RPMI8226 (cell line): ENCODE measurements at places on chromosomes 13 and 19.

DNA sequence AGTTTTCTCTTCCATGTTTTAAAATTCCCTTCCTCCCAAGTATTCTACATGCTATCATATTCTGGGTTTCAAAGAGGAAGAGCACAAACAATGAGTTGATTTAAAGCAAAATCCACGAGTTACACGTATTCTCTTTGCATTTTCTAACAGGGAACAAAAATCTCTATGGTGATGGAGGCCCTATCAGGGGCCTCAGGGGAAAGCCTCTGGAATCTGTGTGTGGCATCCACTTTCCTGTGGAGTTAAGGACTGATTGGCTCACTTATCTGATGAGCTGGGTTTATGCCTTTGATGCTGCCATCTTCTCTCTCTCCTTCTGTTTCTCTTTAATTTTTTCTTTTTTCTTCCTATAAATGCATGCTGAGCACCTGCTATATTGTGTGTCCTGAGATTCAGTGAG is 14.8 kb downstream of the OLFM4 start:
- no peak for DNase-seq

GRCh38 chr19:34881982-34882381 is 44.7 kb upstream of the ZNF30 start:
- no peak for DNase-seq

GRCh38 chr19:13931391-13932148 is 6.6 kb downstream of the PODNL1 start:
- DNase-seq: no peak

DNA sequence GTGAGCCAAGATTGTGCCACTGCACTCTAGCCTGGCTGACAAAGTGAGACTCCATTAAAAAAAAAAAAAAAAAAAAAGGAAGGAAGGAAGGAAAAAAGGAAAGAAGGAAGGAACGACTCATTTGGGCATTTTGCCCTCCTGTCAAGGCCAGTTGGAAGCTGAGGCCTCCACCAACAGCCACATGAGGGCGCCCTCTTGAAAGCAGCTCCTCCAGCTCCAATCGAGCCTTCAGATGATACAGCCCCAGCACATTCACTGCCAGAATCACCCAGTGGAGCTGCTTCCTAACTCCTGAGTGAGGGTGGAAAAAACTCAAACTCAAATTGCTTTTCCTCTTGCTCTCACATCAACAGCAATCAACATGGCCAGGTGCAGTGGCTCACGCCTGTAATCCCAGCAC is 40.9 kb downstream of the GNG7 start:
- no peak for DNase-seq

DNA sequence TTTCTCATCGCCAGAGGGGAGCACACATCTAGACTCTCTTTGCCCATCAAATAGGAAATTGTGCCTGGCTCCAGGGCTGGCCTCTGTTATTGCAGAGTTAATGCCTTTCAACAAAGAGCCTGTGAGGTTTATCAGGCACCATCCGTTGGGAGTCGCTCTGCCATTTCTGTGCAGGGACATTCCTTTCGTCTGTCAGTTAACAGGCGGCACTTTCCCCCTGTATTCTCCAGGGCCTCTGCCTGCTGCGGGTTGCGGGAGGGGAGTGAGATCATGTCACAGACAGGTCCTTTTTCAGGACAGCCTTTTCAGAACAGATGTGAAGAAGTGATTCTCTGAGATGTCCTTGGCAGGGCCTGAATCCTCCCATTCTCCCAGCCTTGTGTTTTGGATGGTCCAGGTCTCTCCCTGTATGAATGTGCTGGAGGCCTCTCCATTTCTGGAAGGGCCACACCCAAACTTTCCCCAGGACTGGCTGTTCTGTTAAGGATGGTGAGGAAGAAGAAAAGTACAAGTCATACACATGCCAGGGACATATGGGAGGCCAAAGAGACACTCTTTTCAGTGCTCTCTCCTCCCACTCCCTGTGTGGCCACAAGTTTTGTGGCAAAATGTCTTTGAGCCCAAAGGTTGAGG is 14.9 kb downstream of the SERP2 start:
- no peak for DNase-seq

DNA sequence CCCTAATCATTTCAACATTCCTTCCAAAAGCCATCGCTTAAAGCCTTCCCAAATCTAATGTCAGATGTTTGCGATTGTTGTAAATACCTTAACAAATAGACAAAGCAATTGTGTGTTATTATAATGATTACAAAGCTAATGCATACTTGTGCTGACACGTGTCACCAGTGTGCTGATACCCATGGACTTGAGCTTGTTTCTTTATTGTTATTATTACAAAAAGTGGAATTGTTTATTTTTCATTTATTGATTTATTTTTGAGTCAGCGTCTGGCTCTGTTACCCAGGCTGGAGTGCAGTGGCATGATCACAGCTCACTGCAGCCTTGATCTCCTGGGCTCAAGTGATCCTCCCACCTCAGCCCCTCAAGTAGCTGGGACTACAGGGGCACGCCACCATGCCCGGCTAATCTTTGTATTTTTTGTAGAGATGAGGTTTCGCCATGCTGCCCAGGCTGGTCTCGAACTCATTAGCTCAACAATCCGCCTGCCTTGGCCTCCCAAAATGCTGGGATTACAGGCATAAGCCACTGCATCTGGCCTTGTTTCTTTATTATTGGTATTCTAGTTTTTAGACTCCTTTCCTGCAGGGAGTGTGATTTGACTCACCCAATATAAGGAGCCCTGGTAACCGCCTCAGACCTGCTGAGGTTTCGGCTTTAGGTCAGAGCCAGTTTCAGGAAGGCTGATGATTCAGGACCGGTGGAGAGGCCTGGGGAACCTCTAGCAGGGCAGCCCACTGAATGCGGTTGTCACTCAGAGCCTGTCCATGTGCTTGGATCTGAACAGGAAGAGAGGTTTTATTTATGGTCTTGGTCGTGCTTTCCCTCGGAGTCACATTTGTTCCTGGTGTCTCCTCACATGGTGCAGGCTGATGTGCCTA is 2.1 kb upstream of the FBXO17 start:
- peak; percentile 31 for DNase-seq

GRCh38 chr13:75485286-75486062 is 3.5 kb upstream of the TBC1D4 start:
- DNase-seq: no peak

DNA sequence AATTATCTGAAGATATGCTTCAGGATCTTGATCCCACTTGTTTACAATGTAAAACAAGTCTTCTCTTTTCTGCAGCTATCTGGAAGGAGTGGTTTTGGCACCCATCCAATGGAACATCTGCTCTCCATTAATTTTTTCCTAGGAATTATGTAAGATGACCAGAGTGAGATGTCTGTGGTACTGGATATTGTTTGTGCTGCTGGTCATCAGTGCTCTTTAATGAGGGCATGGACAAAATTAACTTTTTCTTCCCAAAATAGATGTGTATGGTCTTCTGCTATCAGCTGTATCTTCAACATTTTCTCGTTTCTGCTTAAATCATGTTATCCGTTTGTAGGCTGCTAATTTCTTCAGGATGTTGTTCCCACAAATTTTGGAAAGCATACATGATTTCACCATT is 415.4 kb upstream of the KLHL1 start:
- no peak for DNase-seq

DNA sequence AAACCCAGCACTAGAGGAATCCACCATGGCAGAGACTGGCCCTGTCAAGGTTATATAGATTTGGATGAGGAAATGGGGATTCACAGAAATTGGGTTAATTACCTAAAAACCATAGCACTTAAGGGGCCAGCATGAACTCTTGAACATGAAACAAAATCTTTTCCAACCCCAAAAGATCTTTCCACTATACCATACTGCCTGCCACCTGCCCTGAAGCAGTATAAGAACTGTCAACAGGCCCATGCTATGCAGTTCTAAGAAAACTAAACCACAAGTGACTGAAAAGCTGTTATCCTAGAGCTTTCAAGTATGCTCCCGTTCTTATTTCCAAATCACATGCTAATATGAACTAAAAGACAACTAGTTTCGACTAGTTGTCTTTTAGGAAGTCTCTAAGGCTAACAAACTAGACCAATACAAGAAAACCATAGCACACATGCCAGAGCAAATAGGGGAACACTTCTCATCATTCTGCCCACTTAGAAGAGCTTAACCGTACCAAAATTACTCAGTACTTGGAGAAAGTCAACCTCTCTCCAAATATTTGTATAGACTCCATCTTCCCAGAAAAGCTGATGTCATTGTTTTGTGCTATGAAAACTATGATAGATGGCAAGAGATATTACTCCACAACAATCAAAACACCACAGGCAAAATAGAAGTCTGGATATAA is 27.5 kb downstream of the HSPH1 start:
- no peak for DNase-seq

DNA sequence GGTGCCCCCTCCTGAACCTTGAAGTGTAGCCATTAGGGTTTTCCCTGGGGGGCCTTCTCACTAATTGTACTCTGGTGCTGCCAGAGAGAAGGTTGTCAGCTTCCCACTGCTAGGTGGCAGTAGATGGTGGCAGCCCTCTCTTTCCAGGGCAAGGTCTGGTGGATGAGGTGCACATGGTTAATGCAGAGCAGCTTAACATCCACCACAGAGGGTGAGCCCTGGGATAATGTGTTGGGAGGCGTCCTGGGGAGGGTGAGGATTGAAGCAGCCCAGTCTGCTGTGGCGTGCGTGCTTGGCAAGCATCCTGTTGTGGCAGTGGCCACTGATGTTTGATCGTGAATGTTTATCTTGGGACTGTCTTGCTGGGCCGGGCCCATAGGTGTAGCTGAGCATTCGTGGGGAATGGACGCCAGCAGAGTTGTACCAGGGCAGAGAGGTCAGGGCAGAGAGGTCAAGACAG is 5.8 kb downstream of the EGLN2 start:
- DNase-seq: no peak

GRCh38 chr19:40907968-40908735 is 26.1 kb upstream of the CYP2A7 start:
- DNase-seq: no peak

- DNase-seq: no peak
Observed at GRCh38 chr13:90448466-90449037, 898.9 kb upstream of the MIR17HG start.

DNA sequence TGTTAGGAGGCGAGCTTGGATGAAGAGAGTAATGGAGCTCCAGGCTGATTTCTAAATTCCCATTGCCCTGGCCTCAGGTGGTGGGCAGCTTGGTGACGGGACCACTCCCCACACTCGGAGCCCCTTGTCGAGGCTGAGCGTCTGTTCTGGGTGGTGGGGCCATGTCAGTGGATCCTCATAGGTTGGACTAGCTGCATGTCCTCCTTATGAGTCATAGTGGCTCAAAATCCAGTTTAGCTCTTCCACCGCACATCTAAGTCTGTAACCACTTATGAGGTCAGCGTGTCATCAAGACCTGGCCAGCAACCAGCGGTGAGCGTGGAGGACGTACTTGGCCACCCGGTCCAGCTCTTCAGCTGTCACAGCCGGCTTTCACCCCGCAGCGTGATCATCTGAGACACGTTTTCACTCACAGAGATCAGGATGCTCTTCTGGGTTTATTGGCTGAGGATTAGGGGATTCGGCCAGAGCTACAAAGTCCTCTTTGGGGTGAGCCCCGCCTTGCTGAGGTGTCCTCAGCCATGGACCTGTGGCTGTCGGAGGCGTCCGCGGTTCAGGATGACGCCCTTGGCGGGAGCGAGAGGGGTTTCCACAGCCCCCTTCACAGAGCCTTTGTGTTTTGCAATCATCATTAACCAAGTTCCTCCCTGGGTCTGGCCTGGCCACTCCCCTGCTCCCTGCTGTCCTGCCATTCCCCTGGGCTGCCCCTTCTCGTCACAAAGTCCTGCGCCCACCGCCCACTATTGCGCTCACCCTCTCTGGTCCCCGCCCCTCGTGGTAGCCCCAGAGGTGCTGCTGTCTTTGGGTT is 41.9 kb downstream of the ADPRHL1 start:
- no peak for DNase-seq

GRCh38 chr13:81382246-81382645 is 1041.3 kb upstream of the SPRY2 start:
- no peak for DNase-seq

DNA sequence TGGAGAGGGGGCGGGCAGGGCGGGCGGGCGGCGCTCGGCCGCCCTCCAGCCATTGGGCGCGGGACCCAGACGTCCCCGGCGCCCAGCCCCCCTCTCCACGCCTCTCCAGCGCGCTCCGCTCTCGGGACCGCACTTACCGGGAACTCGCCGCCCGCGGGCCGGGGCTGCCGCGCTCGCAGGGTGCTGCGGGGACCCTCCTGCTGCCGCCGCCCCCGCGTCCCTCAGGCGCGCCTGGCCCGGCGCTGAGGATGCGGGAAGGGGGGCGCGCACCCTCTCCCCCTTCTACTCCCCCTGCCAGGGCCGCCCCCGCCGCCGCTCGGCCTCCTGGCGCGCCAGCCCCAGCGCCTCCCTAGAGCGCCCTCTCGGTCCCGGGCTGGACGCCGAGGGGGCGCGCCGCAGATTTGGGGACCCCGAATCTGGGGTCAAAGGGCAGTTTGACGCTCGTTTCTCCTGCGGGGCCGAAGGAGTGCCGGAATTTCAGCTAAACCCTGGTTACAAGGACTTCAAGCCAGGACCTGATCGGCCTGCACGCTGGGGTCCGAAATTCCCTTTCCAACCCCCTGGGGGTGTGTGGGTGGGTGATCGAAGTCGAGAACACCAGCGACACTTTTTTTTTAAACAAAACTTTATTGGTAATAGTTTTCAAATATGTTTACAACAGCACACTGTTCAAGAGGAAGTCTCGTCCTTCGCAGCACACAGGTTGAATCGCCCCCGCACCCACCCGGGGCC is 696 bp upstream of the SAMD1 start:
- DNase-seq: peak; percentile 64

DNA sequence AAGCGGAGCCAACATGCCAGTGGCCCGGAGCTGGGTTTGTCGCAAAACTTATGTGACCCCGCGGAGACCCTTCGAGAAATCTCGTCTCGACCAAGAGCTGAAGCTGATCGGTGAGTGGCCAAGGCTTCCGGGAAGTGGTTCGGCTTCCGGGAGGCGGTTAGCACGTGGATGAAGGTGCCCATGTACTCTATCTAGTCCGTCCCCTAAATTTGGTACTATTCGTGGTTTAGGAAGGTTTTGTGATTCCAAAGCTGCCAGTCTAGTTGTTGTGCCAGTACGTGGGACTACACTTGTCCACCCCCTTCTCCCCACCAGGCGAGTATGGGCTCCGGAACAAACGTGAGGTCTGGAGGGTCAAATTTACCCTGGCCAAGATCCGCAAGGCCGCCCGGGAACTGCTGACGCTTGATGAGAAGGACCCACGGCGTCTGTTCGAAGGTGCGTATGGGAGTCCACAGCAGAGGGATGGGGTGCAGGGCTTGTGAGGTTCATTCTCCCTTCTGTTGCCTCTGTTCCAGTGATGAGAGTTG is 579 bp downstream of the RPS9 start:
- DNase-seq: no peak

DNA sequence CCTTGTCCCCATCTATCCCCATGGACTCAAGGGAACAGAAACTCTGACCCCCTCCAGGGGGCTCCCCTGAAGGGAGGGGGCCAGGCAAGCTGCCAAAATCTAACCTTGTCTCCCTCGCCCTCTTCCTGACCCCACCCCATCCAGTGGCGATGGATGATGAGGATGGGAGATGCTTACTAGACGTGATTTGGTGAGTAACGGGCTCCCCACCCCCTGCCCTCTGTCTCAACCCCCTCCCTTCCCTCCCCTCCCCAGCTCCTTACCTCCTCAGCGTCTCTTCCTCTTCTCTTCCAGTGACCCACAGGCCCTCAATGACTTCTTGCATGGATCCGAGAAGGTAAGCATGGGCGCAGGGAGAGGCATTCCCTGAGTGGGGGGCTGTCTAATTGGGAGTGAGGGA is 39.8 kb upstream of the EHD2 start:
- no peak for DNase-seq
